ENCODE measurements at places on chromosomes 3 and 15. TPM values are rescaled to one million over a fixed set of nuclear protein-coding genes. Genes with fewer than 3 reads are reported as not detected.

DNA sequence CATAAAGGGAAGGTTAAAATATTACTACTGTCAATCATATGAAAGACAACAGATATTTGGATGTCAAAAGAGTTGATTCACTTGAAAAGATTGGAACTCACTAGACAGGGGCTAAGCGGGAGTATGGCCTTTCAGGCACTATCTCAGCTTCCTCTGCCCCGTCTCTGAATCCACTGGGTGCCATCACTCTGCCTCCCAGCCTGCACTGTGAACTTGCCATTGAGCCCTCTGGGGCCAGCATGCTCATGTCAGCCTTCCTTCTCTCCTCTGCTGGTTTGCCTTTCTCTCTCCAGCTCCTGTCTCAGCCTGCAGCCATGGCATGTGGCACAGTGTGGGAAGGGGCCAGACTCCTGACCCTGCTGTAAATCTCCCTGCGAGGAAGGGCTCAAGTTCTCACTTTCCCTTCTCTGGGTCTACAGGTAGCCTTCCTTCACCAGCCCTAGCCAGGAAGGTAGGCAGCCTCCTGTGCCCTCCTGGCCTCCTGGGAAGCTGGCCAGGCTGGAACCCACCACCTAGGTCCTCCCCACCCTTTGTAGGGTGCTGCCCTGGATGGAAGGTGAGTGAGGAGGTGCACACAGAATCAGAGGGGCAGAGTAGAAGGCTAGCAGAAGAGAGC, 54.0 kb upstream of the SLCO2A1 start:
- no peak for DNase-seq

- no peak for DNase-seq
Measured at GRCh38 chr15:32041294-32041693, 11.0 kb downstream of the CHRNA7 start.

GRCh38 chr15:72365844-72366243, 10.0 kb downstream of the HEXA start:
- DNase-seq, result peak; percentile 23

DNA sequence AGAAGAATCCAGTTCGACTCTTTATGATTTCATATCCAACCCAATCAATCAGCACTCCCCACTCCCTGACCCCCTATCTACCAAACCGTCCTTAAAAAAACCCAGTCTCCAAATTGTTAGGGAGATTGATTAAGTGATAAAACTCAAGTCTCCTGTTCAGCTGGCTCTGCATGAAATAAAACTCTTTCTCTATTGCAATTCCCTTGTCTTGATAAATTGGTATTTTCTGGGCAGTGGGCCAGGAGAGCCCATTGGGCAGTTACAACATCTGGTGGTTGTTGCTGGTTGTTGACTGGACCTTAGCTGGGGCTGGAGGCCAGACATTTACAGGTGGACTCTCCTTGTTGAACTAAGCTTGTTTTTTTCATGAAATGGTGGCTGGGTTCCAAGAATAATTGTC, 642.3 kb downstream of the ROBO2 start:
- no peak for DNase-seq

DNA sequence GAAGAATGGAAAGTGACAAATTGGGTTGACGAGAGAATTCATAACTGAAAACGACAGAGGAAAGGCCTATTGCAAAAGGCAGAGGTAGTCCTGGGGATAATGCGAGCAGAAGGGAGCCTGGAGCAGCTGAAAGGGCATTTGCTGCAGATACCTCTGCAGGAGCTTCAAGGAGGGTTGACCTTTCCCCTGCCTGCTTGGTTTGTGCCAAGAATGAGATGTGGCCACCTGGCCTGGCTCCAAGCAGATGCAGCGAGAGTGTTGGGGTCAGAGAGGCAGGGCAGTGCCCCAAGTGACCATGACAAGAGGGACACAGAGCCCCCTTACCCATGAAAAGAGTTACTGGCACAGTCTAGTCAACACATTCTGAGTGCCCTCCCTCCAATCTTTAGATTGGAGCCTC, 43.5 kb downstream of the SLC41A3 start:
- no peak for DNase-seq

DNA sequence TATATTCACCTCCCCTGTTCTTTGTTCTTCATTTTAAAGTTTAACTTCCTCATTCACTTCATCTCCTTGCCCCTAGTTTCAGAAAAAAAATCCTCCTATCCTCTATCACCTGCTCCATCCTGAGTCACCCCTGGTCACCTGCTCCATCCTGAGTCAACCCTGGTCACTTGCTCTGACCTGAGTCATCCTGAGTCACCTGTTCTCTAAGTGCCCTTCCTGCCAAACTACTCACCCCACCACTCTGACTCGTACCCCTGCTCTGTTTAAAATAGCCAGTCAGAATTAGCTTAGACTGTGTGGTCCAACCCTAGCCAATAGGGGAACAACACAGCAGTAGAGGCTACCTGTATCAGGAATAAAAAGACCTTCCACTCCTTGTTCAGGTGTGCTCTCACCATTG, 716.9 kb downstream of the ZBBX start:
- DNase-seq, result no peak

DNA sequence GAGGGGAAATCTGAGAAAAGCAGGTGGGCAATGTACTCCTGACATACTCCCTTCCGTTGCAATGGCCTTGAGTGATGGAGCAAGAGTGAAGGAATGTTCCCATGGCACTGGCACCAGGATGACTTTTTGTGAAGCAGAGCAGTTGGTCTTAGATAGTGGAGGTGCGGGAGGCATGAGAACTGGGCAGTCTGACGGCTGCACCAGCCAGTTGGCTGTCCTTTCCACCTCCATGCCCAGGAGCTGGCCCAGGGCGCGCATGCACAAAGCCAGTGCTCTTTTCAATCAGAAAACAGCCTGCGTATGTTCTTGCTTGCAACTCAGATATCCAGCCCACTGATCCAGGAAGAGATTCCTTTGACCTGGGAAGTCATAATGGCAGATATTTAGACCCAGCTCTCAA, 136.8 kb downstream of the PGPEP1L start:
- no peak for DNase-seq

GRCh38 chr3:195801251-195802183, 10.2 kb downstream of the MUC4 start:
- DNase-seq, result no peak

DNA sequence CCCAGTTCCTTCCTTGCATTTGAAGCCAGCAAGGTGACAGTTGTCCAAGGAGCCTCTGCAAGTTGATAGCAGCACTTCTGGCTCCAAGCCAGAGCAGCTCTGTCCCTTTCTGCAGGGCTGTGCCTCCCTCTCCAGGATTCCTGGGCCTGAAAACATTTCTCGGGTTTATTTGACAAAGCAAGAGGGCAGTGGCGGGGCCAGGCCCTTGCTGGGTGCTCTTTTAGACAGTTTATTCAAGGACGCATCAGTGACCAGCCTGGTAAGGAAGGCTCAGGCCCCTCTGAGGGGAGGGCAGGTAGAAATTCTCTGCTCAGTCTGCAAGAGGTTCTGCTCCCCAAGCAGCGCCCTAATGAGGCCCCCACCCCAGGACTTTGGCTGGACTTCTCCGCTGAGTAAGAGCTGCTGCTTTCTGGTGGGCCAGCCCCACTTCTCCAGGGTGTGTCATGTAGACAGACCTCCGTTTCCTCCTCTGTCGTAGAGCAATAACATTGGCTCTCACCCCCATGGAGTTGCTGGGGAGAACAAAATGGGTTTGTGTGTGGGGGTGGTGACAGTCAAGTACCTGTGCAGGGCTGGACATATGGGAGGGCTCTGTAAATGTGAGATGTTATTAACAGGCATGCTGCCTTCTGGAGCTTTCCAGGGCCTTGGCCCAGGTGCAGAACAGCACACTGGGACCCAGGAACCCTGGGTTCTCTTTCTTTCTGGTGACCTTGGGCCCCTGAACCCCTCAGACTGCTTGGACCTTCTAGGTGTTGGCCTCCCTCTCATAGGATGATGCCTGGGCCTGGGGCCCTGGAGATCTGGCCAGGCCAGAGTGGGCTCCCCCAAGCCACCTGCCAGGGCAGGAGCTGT, 146.2 kb upstream of the TLE3 start:
- no peak for DNase-seq

DNA sequence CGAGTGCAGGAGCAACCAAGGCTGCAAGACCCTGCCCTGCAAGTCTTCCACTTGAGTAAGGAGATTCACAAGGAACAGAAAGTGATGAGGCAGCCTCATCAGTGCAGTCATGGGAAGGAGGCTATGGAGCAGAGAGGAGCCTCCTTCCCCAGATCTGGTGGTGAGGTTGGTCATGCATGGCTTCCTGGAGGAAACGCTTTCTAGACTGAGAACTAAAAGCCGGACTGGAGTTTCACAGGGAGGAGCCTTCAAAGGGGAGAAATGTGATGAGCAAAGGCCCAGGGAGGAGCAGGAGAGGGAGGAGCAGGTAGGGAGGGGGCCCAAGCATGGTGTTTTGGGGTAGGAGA, 139.9 kb downstream of the SRGAP3 start:
- DNase-seq, result no peak

DNA sequence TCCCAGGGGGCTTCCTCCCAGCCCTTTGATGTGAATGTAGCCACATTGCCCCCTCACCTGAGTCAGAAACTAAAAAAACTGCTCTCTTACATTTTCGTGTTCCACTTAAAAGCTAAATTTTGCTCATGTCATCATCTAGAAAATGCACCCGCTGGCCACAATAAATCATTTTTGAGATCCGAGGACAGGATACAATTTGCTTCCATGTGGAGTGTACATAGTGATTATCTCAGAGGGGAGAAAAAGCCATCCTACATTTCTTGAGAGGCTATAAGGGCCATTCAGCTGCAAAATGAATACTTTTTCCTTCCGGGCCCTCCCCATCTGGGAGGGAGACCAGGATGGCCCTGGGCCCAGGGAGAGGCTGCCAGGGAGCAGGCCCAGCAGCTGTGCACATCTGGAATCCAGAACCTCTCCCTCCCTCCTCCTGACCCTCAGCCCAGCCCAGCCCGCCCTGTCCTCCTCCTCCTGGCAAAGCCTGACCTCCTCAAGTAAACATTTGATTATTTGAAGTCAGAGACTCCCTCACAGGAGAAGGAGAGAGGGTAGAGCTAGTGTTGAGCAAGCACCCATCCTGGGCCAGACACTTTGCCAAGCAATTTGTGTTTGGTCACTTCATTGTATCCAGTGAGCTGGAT, 59.1 kb downstream of the CORO2B start:
- DNase-seq, result no peak

DNA sequence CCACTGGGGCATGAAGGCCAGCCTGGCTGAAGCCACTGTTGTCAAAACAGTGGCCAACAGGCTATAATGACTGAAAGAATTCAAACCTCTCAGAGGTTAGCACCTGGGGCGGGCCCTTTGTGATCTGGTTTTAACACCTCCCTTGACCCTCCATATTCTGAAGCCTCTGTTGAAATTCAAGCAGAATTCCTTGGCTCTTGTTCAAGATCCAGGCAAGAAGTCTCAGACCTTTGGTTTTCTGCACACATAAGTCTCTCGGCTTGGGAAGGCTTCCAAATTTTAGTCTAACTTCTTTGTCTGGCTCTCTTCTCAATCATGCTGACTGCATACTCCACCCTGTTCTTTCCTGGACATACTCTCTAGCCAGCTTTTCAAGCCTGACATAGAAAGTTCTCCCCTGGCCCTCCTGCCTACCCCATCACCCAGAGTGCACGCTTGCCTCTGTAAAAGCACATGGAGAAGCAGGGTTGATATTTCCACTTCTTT, 144.5 kb downstream of the PDZRN3 start:
- no peak for DNase-seq

DNA sequence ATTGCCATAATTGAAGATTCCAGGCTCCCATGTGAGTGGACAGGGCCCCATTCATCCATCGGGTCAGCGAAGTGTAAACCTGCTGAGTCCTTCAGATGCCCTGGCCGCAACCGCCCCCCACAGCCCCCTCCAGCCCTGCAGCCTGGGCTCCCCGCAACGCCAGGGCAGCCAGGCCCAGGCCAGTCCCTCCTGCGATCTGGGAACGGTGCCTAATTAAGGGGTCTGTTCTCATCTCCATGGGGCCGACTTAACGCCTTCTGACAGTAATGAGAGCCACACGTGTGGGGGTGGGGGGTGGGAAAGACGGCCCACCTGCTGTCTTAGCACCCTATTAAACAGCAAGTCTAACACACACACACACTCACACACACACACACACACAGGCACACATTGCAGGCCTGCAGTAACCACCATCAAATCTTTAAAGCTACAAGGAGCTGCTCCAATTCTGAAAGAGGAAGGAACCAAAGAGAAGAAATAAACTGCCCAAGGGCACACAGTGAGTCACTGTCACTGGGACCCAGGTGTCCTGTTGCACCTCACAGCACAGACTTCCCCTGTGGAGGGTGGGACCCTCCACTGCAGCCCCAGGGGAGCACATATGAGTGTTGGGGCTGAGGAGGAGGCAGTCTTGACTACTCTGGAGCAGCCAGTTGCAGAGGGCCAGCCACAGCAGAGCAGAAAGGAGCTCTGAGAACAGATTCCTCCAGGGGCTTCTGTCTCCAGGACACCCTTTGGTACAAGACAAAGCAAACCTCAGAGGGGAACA, 31.8 kb upstream of the HES1 start:
- DNase-seq, result no peak

GRCh38 chr3:66052721-66053549, 14.2 kb upstream of the MAGI1 start:
- no peak for DNase-seq

GRCh38 chr15:39593656-39594445, 13.0 kb downstream of the THBS1 start:
- no peak for DNase-seq

GRCh38 chr15:50911001-50911400, 2.5 kb downstream of the AP4E1 start:
- DNase-seq, result no peak

DNA sequence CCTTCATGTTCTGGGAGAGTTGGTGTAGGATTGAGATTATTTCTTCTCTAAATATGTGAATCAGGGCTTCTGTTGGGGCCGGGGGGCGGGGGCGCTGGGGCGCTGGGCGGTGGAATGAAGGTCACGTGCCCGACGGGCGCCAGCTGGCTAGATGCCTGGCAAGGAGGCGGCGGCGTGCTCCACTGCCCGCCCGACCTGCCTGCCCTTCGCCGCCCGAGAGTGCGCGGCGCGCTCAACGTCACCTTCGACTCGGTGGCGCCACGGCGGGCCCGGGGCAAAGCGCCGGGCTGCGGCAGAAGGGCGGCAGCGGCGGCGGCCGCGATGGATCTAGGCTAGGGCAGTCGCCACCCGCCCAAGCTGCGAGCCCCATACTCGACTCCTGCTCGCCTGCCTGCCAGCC, 47.0 kb upstream of the LHFPL4 start:
- no peak for DNase-seq

- no peak for DNase-seq
Measured at GRCh38 chr15:25950014-25950413, 86.9 kb upstream of the ATP10A start.

DNA sequence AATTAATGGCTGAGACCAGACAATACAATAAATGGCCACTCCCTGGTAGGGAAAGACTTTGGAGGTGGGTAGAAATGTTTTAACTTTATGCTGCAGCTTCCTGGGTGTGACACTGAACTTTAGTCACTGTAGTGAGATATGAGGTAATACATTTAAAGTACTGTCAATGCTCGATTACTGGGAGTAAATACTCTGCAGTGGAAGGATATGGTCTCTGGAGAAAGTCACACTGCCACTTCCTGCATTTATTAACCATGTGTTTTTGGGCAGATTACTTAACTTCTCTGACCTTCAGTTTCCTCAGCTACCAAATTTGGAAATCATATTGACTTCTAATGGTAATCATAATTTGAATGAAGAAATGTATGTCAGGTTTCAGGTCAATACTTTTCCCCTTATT, 317.1 kb upstream of the TGFBR2 start:
- no peak for DNase-seq

Gene SAMD7
- not detected for total RNA-seq

Gene C2CD4A
- not detected for total RNA-seq

Gene VPS13C
- total RNA-seq, result 53.3 TPM

Gene SEMA3B
- 0.30 TPM for total RNA-seq

Gene MCF2L2
- 7.5 TPM for total RNA-seq

Gene LXN
- 25.8 TPM for total RNA-seq

Gene ADGRG7
- total RNA-seq, result not detected

Gene ASB14
- total RNA-seq, result not detected

Gene TF
- 0.11 TPM for total RNA-seq

Gene PAQR5
- not detected for total RNA-seq

Gene SCAANT1
- not detected for total RNA-seq

All from activated T-helper 2 cell treated with anti-CD3 and anti-CD28 coated beads, Interferon-gamma antibody, Interleukin-2, Interleukin-4, amounts not matched to agents 10 μg/mL and 5 μg/mL and 100 μg/mL, durations not matched to agents 14 hours and 24 hours and 36 hours (primary cell).